ENCODE measurements at places on chromosomes 7 and 10. TPM values are rescaled to one million over a fixed set of nuclear protein-coding genes. Genes with fewer than 3 reads are reported as not detected.

The KIAA1549 gene
- 0.53 TPM for total RNA-seq

The PVRIG gene
- 0.50 TPM for total RNA-seq

The SBDS gene
- total RNA-seq: 49.9 TPM

The FAM241B gene
- 1.2 TPM for total RNA-seq

The HMX3 gene
- 0.20 TPM for total RNA-seq

The CH25H gene
- 0.10 TPM for total RNA-seq

The GFRA1 gene
- total RNA-seq: 75.2 TPM

The PRKRIP1 gene
- 10.8 TPM for total RNA-seq

The PTPN20 gene
- 0.08 TPM for total RNA-seq

The CCDC172 gene
- not detected for total RNA-seq

The CNNM1 gene
- 0.08 TPM for total RNA-seq

The ADIRF gene
- 79.3 TPM for total RNA-seq

The PON1 gene
- total RNA-seq: 465 TPM

The HSPB1 gene
- total RNA-seq: 72.4 TPM

The SH2D4B gene
- not detected for total RNA-seq

The VWDE gene
- total RNA-seq: 0.38 TPM

The MAT1A gene
- 928 TPM for total RNA-seq

The PAX4 gene
- not detected for total RNA-seq

The ADRB1 gene
- 0.10 TPM for total RNA-seq
